Mesendoderm (in vitro differentiated cells): ENCODE measurements at places on chromosomes 4 and X.

DNA sequence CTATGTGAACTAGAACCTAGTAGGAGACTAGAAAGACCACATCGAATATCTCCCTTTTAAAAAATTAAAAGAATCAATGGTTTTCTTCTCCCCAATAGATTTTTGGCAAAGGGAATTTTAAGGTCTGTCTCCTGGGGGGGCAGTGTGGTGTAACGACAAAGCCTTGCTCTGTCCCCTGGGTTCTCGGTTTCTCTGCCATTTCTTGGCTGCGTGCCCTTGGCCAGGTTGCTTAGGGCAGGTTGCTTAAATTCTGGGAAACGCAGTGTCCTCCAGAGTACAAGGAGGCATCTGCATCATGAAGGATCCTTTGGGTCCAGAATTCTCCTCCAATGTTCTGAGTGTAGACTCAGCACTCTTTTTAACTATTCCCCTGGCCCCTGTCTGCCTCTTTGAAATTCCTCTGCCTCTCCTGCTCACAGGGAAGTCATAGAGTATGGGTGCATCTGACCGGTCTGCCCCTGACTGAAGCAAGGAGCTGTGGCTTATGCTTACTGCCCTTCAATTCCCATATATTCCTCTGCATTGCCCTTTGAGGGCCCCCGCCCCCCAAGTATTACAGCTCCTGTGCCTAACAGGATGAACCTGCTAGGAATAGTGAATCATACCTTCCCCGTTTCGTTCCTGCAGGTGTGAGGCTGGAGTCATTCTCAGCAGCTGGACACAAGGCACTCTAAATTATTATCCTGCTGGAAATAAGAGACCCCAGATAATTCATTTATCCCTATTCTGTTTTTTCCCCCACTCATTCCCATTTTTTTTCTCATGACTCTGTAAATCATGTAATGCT is 2.2 kb downstream of the KIT start:
- DNase-seq: no peak

DNA sequence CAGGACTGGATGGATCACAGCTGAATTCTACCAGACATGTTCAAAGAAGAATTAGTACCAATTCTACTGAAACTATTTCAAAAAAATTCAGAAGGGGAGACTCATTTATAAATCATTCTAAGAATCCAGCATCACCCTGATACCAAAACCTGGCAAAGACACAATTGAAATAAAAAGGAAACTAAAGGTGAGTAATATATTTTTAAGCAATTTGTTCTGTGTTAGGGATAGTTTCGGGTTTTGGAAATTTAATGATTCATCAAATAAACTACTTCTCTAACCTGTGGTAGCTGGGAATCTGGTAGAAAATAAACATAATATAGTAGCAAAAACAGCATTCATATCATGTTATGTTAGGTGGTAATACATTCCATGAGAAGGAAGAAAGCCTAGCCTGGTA is 662.2 kb upstream of the BOD1L1 start:
- DNase-seq: no peak

- peak; percentile 95 for DNase-seq
Measured at GRCh38 chr4:52911684-52912294, 49.7 kb downstream of the RASL11B start.

DNA sequence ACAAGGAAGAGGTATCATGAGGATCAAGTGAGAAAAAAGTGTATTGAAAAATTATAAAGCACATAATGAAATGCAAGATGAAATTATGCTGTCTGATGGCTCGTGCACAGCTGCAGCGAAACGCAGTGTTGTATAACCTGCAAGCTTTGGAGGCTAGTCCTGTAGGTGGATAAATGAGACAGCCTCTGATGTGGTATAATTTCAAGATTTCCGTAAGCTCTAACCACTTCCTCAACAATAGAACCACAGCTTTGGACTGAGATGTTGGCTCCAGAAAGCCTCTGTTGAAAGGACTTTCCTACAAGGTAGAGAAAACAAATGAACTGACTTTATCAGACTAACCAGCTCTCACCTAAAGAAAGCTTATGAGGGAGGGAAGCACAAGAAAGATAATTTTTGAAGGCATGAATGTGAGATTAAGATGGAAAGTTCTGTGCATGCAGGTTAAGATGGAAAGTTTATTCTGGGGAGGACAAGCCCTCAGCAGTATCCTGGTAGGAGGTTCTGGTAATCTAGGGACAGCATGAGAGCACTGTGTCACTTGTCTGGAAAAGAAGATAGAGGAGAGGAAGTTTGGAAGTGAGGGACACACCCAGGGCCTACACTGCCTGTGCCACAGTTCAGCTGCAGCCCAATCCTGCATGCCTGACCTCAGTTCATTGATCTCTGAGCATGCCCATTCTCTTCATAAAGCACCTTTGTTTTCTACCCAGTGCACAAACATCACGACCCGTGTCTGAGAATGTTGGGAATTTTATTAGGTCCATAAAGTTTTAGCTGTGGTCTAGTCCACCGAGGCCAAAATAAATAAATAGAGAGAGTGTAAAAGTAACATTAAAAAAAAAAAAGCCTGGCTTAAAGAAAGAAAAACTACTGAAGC is 161.5 kb upstream of the SFRP2 start:
- no peak for DNase-seq

DNA sequence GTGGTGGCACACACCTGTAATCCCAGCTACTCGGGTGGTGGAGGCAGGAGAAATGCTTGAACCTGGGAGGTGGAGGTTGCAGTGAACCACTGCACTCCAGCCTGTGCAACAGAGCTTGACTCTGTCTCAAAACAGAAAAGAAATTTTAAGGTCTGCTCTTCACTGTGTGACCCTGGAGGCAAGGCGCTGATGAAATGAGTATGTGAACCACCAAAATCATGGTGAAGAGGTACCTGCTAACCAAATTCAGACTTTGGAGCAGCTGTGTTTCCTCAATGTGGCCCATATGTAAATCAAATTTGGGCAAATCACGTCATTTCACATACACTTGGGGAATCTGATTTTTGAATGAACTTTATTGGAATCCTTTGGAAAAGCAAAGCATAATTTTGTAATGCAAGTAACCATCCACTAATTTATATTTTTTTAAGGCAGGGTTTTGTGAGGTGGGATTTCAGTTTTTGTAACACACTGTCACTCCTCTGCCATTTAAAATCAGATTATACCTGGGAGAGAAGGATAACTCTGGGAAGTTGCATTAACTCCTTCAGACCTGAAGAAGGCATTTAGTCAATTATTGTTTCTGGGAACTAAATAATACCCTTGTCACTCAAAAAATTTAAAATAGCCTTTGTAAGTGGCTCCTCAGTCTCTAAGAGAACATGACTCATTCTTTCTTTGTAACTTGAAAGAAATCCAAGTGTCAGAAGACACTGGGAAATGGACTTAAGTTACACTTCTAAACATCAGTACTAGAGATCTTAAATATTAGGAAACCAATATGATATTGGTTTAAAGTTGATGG is 24.0 kb downstream of the DOCK11 start:
- no peak for DNase-seq

GRCh38 chrX:74540635-74541249 is 73.7 kb downstream of the RLIM start:
- no peak for DNase-seq

DNA sequence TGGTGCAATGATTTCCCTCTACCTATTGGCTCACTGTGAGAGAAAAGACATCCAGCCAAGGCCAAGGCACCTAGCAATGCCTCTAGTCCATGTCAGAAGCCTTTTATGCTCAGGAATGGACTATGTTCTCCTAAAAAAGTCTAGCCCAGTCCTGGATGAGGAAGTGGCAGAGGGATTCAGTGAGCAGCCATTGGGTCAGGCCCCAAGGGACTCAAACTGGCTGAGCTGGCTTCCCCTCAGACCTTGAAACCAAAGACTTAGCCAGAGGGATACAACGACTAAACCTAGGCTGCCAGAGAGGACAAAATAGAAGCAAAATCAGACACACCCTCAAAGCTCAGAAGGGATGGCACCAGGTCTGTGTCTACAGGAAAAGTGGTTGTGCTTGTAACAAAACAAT is 49.1 kb downstream of the ARHGEF9 start:
- no peak for DNase-seq

GRCh38 chr4:76090241-76090691 is 15.8 kb downstream of the ART3 start:
- DNase-seq: peak; percentile 7

DNA sequence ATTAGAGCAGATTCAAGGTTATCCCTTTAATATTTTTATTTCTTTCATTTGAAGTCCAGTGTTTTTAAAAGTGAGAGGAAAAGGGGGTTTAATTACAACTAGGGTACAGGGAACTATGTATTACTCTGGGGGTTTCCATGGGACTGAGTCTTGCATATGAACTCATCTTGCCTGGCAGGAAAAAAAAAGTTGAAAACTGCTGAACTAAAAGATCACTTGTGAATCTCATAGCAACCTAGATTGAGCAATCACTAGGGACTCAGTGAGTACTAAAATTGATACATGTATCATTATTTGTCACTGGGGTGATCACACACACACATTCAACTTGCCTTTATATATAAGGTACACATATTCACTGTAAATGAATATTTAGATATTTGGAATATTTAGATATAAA is 180.7 kb upstream of the SFRP2 start:
- DNase-seq: no peak

GRCh38 chrX:95622200-95622599 is 1062.4 kb upstream of the DIAPH2 start:
- no peak for DNase-seq

GRCh38 chrX:129553619-129554288 is 13.7 kb downstream of the OCRL start:
- no peak for DNase-seq
